Activated CD4-positive, CD25-positive, alpha-beta regulatory T cell (primary cell): ENCODE measurements at places on chromosomes 4 and X.

- no peak for DNase-seq
Measured at GRCh38 chr4:145480257-145480656, 1.4 kb upstream of the SMAD1 start.

- DNase-seq: no peak
Measured at GRCh38 chr4:52126966-52127365, 75.9 kb downstream of the SPATA18 start.

- DNase-seq: no peak
Measured at GRCh38 chr4:999882-1000425, 6.8 kb upstream of the SLC26A1 start.

GRCh38 chrX:21700967-21701366, 42.8 kb upstream of the KLHL34 start:
- no peak for DNase-seq

DNA sequence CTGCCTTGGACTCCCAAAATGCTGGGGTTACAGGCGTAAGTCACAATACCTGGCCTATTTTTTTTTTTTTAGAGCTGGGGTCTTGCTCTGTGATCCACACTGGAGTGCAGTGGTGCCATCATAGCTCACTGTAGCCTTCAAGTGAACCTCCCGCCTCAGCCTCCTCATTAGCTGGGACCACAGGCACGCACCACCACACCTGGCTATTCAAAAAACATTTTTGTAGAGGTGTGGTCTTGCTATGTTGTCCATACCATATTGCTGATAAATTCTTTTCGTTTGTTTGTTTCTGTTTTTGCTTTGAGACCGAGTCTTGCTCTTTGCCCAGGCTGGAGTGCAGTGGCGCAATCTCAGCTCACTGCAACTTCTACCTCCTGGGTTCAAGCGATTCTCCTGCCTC, 21.6 kb downstream of the ENOPH1 start:
- no peak for DNase-seq

DNA sequence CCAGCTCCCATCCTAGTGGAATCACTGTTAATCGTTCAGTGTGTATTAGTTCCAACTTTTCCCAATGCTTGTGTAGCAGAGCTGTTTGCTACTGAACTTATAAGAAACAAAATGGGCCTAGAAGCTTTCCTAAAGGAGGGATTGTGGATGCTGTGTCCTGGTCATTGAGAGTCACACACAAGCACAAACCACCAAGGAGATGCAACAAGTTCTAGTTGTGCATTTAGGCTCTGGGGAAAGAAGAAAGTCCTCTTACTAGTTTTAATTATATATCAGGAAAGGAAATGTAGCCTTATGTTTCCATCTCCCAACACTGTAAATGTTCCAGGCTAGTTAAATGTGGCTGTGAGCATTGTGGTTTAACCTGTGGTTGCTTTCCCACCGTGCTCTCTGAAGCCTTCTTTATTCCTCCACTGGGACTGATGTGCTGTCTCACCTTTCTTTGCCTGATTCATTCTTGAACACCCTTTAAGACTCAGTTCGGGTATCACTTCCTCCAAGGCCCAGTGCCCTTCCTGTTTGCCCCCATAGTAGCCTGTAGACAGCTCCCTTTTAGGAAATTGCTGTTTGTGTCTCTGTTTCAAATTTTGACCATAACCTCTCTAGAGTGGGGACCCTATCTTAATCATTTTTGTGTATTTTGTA, 34.3 kb downstream of the ATP10D start:
- no peak for DNase-seq

GRCh38 chr4:166432842-166433241, 559.8 kb downstream of the TLL1 start:
- no peak for DNase-seq

DNA sequence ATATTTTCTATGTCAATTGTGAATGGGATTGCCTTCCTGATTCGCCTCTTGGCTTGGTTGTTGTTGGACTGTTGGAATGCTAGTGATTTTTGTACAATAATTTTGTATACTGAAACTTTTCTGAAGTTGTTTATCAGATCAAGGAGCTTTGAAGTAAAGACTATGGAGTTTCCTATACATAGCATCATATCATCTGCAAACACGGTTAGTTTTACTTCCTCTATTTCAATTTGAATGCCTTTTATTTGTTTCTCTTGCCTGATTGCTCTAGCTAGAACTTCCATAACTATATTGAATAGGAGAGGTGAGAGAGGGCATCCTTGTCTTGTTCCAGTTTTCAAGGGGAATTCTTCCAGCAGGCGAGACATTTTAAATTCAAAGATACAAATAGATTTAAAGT, 226.5 kb downstream of the FBXO8 start:
- no peak for DNase-seq

GRCh38 chrX:89034679-89035078, 287.7 kb downstream of the CPXCR1 start:
- DNase-seq: no peak

DNA sequence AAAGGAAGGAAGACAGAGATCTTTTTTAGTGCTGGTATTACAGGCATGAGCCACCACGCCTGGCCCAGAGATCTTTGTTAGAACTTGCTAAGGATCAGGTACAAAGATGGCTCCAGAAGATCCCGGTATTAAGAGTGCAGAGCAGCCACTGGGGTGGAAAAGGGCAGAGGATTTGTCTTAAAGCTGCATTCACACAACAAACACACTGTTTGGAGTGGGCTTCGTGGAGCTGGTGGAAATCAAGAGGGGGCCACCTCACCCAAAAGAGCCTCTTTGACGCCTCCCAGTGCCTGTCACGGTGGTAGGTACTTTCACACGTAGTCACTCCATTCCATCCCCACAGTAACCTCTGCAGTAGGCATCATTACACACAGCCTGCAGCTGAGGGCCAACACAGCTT, 13.3 kb downstream of the HELT start:
- no peak for DNase-seq

GRCh38 chr4:179291657-179292056, 1849.4 kb upstream of the AGA start:
- no peak for DNase-seq

GRCh38 chr4:43379016-43379415, 486.5 kb downstream of the GRXCR1 start:
- no peak for DNase-seq

GRCh38 chrX:445727-446126, 59.0 kb upstream of the PPP2R3B start:
- no peak for DNase-seq

GRCh38 chr4:121706595-121707021, 9.8 kb upstream of the ANXA5 start:
- no peak for DNase-seq

- DNase-seq: no peak
Measured at GRCh38 chr4:32601848-32602247, 1881.7 kb downstream of the PCDH7 start.

DNA sequence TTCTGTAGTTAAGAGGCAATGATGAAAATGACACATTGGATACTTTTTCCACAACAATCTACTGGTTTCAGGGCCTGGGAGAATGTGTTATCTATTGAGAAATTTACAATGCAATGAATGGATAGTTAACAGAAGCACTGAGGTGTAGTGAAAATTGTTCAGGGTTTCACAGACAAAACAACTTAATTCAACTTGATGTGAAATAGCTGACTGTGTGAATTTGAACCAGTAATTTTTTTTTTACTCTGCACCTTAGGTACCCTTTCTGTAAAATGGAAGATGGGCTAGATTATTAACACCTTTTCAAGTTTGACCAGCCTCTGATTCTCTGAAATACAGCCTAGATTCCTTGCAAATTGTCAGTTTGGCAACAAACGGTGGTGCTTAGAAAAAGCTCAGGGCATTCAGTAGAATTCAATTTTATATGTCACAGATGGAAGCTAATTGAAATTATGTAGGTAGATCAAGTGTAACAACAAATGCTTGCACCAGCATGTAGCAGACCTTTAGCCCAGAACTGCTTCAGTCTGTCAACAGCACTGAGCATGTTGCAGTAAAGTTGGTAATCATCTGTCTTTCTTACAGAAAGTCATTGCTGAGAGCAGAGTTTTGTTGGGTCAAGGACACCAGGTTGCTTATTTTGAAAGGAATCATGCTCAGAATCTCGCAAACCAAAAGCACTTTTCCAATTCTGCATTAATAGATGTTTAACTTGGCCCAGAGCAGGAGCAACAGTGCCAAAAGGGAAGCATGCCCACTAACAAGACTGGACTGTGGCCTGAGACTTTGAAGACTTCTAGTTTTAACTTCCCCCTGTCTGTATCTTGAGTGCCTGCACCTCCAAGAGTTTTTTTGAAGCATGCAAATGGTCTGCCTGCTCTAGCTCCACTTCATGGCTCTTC, 526.6 kb downstream of the PACRGL start:
- no peak for DNase-seq

- peak; percentile 23 for DNase-seq
Measured at GRCh38 chrX:9341291-9342201, 123.3 kb upstream of the TBL1X start.

DNA sequence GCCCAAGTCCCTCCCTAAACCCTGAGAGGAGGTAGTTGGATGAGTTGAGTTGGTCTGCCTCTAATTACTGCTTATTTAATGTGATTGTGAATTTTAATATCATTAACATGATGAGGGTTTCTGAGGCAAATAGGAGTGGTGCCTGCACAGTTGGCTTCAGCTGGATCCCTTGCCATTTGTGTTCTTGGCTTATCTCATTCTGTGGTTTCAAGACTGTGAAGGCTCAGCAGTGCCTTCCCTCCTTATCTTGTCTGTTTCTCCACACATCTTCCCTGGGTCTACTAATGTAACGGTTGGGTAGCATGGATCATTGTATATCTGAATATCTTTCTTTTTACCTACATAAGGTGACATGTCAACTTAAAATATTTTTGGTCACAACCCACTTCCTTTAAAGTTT, 1.6 kb upstream of the SLC10A4 start:
- no peak for DNase-seq
